ENCODE measurements at places on chromosomes 7 and 10.

- DNase-seq, result no peak
Measured at GRCh38 chr10:93488956-93489528, 6.9 kb upstream of the MYOF start.

GRCh38 chr10:88116481-88116880 lies 253.1 kb downstream of the PTEN start:
- no peak for DNase-seq

- DNase-seq, result no peak
Measured at GRCh38 chr10:117519286-117519685, 23.3 kb upstream of the EMX2 start.

- no peak for DNase-seq
Measured at GRCh38 chr10:97032624-97033023, 153.1 kb downstream of the SLIT1 start.

GRCh38 chr7:73892003-73892999 lies 31.3 kb downstream of the TMEM270 start:
- no peak for DNase-seq

- DNase-seq, result no peak
Measured at GRCh38 chr7:12951397-12951801, 264.0 kb downstream of the ARL4A start.

DNA sequence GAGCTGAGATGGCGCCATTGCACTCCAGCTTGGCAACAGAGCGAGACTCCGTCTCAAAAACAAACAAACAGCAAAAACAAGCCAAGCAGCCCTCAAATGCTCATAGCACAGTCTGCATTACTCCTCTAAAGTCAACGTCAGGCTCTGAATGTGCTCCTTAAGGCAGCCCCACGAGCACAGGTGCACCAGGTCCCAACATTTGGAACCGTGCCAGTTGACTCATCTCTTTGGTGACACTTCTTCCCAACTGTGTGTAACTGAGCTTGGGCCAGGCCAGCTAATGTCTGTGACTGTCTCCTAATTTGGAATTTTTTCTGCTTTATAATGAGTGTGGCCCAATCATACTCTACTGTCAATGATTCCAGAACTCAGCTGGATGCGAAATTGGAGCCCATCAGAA lies 66.3 kb upstream of the EFCAB10 start:
- no peak for DNase-seq

DNA sequence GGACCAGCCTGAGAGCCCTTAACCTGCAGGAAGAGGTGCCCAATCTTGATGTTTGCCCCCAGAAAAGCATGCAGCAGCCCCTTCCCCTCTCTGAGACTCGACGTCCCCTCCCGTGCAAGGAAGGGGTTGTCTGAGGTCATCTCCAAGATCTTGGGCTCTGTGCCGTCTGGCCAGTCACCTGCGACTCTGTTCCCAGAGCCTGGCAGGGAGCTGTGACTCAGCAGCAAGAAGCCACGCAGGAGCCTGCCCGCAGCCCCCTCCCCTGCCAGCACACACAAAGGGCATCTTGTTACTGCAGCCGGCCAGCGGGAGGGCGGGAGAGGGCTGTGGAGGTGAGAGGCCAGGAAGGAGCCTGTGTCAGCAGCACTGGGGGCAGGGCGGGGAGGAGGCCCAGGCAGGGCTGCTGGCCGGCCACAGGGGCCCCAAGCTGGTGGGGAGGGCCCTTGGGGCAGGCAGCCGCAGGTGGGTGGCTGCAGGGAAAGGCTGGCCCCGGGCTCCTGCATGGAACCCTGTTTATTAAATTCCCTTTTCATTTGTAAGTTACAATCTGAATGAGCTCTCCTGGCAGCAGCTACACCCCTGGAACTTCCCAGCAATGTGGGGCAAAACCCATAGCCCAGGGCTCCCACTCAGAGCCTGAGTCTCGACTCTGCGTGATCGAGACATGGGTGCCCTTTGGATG lies 103.7 kb upstream of the ZMIZ1 start:
- no peak for DNase-seq

DNA sequence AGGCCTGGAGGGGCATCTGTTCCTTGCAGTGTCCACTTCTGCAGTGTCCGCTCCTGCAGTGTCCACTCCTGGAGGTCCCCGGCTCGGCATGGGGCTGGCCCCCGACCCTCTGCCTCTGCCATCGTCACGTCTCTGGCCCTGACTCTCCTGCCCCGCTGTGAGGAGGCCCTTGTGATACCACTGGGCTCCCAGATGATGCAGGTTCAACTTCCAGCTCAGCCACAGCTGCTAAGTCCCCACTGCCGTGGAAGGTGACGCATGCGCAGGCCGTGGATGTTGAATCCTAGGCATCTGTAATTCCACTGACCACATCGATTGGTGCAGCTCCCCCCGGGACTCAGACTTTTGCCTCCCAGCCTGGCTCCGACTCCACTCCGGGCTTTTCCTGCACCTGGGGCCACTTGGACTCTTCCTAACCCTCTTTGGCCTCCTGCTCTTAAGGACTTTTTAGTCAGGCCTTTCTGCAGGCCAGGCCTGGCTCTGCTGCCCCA lies 95.1 kb downstream of the GLRX3 start:
- DNase-seq, result no peak

GRCh38 chr7:142131439-142132185 lies 20.1 kb downstream of the MGAM2 start:
- no peak for DNase-seq

- DNase-seq, result no peak
Measured at GRCh38 chr10:112389271-112389822, 15.4 kb downstream of the ACSL5 start.

DNA sequence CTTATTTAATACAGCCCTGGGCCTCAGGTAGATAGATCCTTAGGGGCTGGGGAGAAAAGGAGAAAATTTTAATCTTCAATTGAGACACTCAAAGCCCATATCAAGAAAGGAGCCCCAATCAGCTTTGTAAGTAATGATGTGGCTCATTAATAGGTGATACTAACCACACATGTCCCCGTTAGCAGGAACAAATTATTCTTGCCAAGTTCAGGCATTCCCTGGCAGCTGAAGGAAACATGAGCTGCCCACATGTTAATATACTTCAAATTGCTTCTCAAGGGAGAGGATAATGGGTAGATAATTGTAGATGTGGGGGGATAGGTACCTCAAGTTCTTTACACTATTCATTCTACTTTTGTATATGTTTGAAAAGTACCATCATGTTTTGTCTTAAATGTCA lies 14.5 kb downstream of the IFIT5 start:
- DNase-seq, result no peak

- no peak for DNase-seq
Measured at GRCh38 chr7:123966936-123967335, 41.9 kb downstream of the SPAM1 start.

GRCh38 chr7:87926581-87927461 lies 7.2 kb upstream of the ADAM22 start:
- DNase-seq, result no peak

GRCh38 chr7:142811154-142811737 lies 40.5 kb downstream of the PRSS2 start:
- no peak for DNase-seq

GRCh38 chr10:76787746-76788451 lies 849.7 kb downstream of the KCNMA1 start:
- no peak for DNase-seq

- no peak for DNase-seq
Measured at GRCh38 chr10:126270111-126270510, 118.2 kb downstream of the ADAM12 start.

DNA sequence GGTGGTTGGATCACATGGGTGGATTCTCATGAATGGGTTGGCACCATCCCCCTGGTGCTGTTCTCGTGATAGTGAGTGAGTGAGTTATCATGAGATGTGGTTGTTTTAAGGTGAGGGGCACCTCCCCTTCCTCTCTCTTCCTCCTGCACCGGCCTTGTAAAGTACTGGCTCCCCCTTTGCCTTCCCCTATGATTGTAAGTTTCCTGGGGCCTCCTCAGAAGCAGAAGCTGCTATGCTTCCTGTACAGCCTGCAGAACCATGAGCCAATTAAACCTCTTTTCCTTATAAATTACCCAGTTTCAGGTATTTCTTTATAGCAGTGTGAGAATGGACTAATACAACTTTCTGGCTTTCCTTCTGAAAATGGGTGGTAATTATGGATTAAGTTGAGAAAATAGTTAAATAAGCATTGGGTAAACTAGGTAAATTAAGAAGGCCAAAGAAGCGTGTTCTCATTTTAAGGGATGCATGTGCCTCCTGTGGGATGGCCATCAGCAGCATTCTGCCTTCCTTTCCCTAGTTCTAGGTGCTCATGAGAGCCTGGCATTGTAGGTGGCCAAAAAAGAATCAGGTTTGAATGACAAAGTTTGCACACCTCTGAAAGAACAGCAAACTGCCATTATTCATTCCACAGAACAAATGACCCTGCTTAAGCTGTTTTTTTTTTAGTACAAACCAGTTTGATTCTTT lies 241.4 kb upstream of the CCDC6 start:
- no peak for DNase-seq

DNA sequence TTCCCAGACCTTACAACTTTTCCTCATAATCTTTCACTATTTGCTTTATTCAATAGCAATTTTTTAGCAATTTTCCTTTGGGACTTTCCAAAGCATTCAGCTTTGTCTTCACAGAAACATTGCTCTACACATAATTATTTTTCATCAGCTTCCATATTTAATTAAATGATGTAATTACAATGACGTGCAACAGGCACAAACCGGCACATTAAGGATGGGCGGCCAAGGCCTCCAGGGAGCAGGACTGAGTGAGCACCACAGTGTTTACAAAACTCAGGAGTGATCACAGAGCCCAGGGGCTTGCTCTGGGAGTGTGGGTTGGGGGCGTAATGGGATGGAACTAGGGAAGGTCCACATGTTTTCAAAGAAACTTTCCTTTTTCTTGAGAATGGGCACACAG lies 69.8 kb downstream of the MAD1L1 start:
- no peak for DNase-seq

- DNase-seq, result no peak
Measured at GRCh38 chr7:127375631-127376030, 16.9 kb downstream of the ZNF800 start.

DNA sequence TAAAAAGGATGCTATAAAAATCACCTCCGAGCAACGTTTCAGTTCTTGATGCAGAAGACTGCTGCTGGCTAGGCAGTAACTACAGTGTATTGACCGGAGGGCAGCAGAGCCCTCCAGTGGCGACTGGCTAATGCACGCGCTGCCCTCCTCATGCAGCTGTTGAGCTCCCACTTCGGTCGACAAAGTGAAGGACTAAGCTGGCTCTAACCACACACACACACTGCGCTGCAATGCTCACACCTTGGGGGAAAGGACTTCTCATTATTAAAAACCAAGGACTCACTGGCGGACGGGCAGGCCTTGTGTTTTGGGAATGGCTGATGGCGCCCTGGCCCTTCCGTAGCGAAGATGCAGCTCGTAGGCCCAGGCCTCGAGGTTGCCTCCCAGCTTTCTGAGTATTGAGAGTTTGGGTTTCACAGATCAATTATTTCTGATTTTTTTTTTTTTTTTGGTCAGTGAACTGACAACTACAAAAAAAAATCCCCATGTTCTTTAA lies 120.9 kb upstream of the DIP2C start:
- DNase-seq, result no peak

- DNase-seq, result no peak
Measured at GRCh38 chr10:9015005-9015404, 960.5 kb downstream of the GATA3 start.
